Lung microvascular endothelial cell (primary cell): ENCODE measurements at places on chromosomes 11 and 22. TPM values are rescaled to one million over a fixed set of nuclear protein-coding genes. Genes with fewer than 3 reads are reported as not detected.

Gene POU2AF2
- total RNA-seq = not detected in 2 replicates

Gene MISFA
- 0.20 and 0.22 TPM in 2 replicates for total RNA-seq

Gene LMNTD2
- total RNA-seq = 1.1 and 1.4 TPM in 2 replicates

Gene CCDC89
- total RNA-seq = under 0.01 TPM in 1 of 2 replicates, not detected in the other

Gene LRRC32
- total RNA-seq = 29.0 and 57.1 TPM in 2 replicates

Gene TMEM191C
- 0.20 and 0.44 TPM in 2 replicates for total RNA-seq
